ENCODE measurements at places on chromosomes 3 and 15.

- DNase-seq = no peak
Observed at GRCh38 chr15:39156646-39157250, 424.1 kb upstream of the THBS1 start.

DNA sequence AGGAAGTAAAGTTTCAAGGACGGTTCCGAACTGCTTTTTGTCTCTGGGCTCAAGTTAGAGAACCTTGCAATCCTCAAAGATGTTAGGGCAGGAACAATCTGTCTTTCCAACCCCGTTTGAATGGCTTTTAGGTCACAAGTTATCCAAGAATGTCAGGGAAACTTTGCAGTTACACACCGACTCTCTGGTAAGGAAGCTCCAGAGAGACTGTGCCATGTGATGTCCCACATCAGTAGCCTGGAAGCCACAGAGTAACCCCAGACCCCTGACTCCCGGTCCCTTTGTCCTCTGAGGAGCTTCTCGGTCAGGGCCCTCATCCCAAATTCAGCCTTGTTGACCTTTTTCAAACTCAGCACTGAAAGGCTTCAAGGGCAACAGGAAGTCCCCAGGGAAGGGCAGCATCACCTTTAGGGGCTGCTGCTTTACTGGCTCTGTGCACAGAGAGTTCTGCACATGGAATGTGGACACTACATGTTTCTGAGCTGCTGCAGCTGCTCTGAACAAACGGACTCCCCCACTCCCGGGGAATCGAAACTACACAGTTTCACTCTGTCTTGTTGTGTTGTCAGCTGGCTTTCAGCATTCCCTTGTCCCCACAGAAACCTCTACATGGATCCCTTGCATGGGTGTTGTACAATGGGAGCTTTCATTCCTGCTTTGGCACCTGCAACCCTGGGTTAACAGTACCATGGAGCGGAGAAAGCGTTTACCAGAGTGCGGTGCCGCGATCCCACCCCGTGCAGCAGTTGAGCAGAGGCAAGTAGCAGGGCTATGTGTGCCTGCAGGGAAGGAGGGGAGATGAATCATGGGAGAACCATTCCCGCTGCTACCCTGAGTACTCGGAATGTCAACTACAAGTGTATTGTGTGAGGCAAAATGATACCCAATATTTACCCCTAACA is 408.2 kb upstream of the THBS1 start:
- no peak for DNase-seq

DNA sequence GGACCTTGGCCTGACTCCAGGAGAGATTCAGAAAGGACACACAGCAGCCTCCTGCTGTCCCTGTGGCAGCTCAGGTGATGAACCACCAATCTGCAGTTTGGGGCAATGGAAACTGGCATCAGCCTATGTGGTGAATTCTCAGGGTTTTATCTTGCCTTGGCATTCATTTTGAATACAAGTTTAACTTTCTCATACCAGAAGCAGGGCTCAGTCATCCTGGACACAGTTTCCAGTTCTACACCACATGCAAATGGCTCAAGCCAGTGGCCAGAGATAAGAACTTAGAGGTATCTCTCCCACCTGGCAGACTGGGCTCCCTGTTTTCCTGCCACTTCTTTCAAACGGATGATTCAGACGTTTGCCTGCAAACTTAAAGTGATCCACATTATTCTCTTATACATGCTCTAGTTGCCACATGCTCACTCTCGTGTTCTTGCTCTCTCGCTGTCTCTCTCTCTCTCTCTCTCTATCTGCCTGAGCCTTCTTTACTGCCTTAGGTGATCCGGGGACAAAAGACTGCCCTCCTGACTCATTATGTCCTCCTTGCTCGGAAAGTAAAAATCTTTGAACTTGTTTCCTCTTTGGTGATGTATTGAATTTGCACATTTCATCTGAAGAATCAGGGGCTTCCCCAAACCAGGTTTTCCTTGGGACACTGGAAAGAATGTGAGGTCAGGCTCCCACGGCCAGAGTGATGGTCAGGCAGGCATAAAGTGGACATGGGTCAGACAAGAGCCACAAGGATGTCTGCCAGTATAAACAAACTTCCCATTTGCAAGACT is 99.6 kb upstream of the STT3B start:
- DNase-seq = no peak

GRCh38 chr15:38424101-38424552 is 29.8 kb upstream of the FAM98B start:
- DNase-seq = no peak

- DNase-seq = no peak
Observed at GRCh38 chr3:127629467-127630403, 750 bp downstream of the PODXL2 start.
